Endothelial cell of coronary artery (primary cell): ENCODE measurements at places on chromosomes 2 and 18. TPM values are rescaled to one million over a fixed set of nuclear protein-coding genes. Genes with fewer than 3 reads are reported as not detected.

The GPR35 gene
- under 0.01 and 0.47 TPM in 2 replicates for total RNA-seq

The NOL4 gene
- under 0.01 TPM in 1 of 2 replicates, not detected in the other for total RNA-seq

The CHMP3 gene
- total RNA-seq = 65.7 and 81.7 TPM in 2 replicates

The NT5DC4 gene
- total RNA-seq = not detected in 2 replicates

The UGT1A8 gene
- total RNA-seq = not detected in 2 replicates

The TMEM198 gene
- 0.09 TPM in 1 of 2 replicates, not detected in the other for total RNA-seq

The CYP27A1 gene
- 5.8 and 8.6 TPM in 2 replicates for total RNA-seq

The COL5A2 gene
- 119 and 325 TPM in 2 replicates for total RNA-seq

The TBR1 gene
- total RNA-seq = under 0.01 TPM in 2 replicates

The VAMP8 gene
- 16.8 and 20.4 TPM in 2 replicates for total RNA-seq

The SCG2 gene
- total RNA-seq = 0.38 TPM in 1 of 2 replicates, not detected in the other

The LYPD1 gene
- 45.7 and 104 TPM in 2 replicates for total RNA-seq

The IER3IP1 gene
- 51.3 and 53.6 TPM in 2 replicates for total RNA-seq

The CCDC148 gene
- 0.09 and 0.18 TPM in 2 replicates for total RNA-seq

The SERPINB2 gene
- 0.09 and 30.7 TPM in 2 replicates for total RNA-seq

The CELF4 gene
- total RNA-seq = not detected in 2 replicates

The KIF3C gene
- total RNA-seq = 14.8 and 17.9 TPM in 2 replicates

The GCG gene
- total RNA-seq = not detected in 2 replicates

The IMP4 gene
- 120 and 123 TPM in 2 replicates for total RNA-seq

The GPR17 gene
- not detected in 2 replicates for total RNA-seq

The HEATR5B gene
- total RNA-seq = 20.5 and 26.2 TPM in 2 replicates

The CD207 gene
- total RNA-seq = under 0.01 TPM in 1 of 2 replicates, not detected in the other

The OSBPL1A gene
- 12.9 and 17.4 TPM in 2 replicates for total RNA-seq

The FRZB gene
- not detected in 2 replicates for total RNA-seq

The CREG2 gene
- under 0.01 and 0.72 TPM in 2 replicates for total RNA-seq

The KCNE4 gene
- 1.1 TPM in 1 of 2 replicates, not detected in the other for total RNA-seq

The RNF103 gene
- total RNA-seq = 13.0 and 17.0 TPM in 2 replicates

The TAF4B gene
- 3.4 and 3.9 TPM in 2 replicates for total RNA-seq

The ITGB6 gene
- 0.09 TPM in 1 of 2 replicates, not detected in the other for total RNA-seq

The CRACDL gene
- 7.0 and 8.7 TPM in 2 replicates for total RNA-seq

The GKN1 gene
- total RNA-seq = not detected in 2 replicates

The ANKRD30B gene
- not detected in 2 replicates for total RNA-seq

The NCKAP5 gene
- 0.27 and 0.38 TPM in 2 replicates for total RNA-seq

The CDK5R2 gene
- total RNA-seq = not detected in 2 replicates

The RGPD3 gene
- 0.09 and 0.19 TPM in 2 replicates for total RNA-seq

The GMPPA gene
- 38.0 and 45.6 TPM in 2 replicates for total RNA-seq

The KCNF1 gene
- 0.09 and 1.9 TPM in 2 replicates for total RNA-seq

The CD8B2 gene
- total RNA-seq = not detected in 2 replicates

The PTRHD1 gene
- 27.1 and 36.7 TPM in 2 replicates for total RNA-seq

The GNLY gene
- total RNA-seq = not detected in 2 replicates
